ENCODE measurements at places on chromosomes 1 and 21.

- DNase-seq = no peak
These were observed 43.4 kb downstream of the NMNAT2 start for GRCh38 chr1:183374825-183375224.

GRCh38 chr1:9606948-9607347, 18.2 kb downstream of the TMEM201 start:
- no peak for DNase-seq

DNA sequence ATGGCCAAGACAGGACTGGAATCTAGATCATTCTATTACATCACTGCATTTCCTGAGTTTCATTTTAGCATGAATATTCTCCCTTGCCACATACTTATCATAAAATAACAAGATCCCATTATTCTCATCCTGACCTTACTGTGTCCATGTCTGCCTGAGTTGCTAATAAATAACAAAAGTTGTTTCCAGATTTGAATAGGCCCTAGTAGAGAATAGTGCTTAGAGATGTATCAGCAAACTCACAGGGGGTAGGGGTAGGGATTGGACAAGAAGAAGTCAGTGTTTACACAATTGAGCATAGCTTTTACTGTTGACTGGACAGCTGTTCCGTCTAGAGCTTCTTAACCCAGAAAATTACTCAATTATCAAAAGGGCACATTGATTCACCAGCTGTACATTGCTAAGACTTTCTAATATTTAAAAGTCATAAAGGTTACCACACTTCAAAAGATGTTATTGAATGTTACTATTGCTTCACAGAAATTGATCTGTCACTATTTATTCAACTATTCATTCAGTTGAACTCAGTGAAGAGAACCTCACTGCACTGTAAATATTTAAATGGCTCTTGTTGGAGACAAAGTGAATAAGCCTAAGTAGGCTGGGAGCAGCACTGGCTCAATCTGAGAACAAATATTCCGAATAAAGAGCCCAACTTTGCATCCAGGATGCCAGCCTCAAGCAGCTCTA, 121.9 kb downstream of the NRIP1 start:
- no peak for DNase-seq

DNA sequence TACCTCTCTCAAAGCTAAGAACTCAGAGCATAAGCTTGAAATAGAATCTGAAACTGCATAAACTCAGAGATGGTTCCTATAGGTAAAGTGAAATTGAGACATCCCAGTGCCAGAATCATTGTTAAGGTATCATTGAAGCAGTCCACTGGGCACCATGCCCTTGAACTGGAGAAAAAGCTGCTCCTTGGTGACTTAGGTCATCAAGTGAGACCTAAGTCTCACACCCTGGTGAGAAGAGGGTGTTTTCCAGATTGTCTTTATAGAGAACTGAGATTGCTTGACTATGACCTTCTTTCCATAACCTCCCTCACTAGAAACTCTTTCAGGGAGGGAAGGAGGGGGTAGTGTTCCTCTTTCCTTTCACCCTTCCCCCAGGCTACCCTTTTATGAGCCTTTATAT, 9.4 kb upstream of the ATP6V1G3 start:
- DNase-seq = no peak

- no peak for DNase-seq
These were observed 21.3 kb downstream of the CD247 start for GRCh38 chr1:167496797-167497619.

DNA sequence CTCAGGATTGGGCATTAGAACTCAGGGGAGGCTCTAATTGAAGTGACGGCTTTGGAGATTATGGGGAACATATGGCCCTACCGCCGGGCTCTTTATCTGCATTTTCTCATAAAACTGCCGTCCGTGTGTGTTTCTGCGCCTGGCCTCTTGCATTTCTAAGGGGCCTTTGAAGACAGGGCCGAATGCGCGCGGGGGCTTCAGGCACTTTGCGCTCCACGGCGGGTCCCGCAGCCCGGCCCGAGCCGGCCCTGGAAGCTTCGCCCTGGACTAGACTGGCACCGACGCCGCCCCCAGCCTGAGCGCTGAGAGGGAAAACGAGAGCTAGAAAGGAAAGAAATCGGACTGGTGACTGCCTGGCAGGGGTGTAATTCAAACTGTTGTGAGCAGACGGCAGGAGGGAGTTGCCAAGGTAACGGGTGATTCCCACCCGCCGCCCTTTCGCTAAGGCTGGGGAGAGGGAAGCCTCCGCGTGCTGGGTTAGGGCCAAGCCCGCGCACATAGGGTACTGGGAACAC, 120.7 kb downstream of the LMX1A start:
- DNase-seq = no peak

DNA sequence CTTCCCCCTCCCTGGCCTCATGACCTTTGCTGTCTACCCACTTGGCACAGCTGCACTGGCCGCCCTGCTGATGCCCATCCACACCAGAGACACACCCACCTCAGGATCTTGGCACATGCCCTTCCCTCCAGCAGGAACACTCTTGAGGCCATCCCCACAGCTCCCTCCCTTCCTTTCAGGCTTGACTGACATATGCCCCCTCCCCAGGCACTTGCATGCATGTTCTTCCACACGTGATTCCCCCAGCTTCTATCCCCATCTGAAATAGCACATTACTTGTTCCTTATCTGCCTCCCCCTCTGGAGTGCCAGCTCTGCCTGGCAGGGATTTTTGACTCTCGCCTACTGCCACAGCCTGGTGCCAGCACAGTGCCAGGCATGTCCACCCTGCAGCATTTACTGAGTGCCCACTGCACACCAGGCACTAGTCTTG, 98.5 kb upstream of the SLC25A33 start:
- no peak for DNase-seq

DNA sequence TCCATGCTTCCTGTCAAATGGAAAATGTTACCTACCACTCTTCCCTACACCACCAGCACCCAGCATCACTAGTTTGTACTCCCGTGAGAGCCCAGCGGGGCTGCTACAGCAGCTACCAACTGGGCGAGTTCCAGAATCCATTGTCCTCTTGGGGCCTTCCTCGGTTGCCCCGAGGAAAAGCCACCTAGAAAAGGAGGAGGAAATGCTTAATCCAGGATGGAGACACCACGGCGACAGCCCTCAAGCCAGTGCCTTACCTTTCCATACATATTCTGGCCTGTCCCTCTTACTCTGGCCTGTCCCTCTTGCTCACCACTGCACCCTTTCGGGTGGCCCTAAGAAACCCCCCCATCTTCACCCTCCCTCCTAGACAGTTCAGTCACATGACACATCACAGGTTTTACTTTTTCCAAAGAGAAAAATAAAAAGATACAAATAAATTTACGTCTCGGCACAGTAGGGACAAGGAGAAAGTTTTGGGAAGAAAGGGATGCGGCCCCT, 478 bp downstream of the RIT1 start:
- no peak for DNase-seq

DNA sequence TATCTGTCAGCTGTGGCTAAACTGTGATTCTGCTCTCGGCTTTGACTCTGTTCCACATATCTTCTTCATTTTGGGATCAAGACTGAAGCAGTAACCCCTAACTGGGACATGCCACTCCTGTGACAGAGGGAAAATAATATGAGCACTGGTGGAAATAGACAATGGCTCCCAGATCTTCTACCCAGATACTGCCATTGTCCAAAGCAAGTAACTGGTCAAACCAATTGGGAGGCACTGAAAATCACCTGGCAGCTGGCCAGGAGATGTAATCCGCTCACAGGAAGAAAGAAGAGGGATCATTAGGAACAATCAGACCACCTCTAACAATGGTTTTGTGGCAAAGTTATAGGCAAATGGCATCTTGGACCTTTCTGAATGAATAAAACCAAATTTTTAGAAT, 10.7 kb downstream of the SNX7 start:
- DNase-seq = no peak

GRCh38 chr1:206713070-206713469, 28.4 kb downstream of the MAPKAPK2 start:
- DNase-seq = no peak

GRCh38 chr1:241156231-241156965, 200.6 kb downstream of the RGS7 start:
- no peak for DNase-seq

- DNase-seq = no peak
These were observed 47.4 kb upstream of the USP25 start for GRCh38 chr21:15682186-15682895.

GRCh38 chr1:152981146-152981871, 2.6 kb upstream of the SPRR1A start:
- DNase-seq = no peak

- no peak for DNase-seq
These were observed 181.8 kb upstream of the FMN2 start for GRCh38 chr1:239909898-239910297.

DNA sequence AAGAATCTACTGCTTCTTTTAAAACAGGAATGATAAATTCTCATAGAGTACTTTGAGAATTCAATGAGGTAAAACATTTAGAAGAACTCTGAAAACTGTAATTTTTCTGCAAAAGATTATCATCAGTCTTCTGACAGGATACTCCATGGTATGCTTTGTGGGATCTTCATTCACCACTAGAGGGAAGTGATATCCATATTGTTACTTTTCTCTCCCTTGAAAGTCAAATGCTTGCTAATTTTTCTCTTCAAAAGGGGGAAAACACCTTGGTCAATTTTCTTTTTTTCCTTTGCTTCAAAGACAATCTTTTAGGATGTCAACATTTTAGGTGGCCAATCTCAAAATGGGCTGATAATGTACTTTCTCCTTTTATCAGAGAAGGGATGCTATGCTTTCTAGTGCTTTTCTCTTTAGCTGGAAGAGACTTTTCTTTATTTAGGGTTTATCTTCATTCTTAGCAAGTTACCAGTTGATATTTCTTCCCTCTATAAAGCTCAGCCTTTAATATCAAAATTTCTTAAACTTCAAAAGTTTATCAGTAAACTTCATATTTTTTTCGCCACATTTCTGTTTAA, 95.5 kb downstream of the NEGR1 start:
- DNase-seq = no peak

GRCh38 chr1:234699795-234700665, 90.1 kb upstream of the IRF2BP2 start:
- no peak for DNase-seq

DNA sequence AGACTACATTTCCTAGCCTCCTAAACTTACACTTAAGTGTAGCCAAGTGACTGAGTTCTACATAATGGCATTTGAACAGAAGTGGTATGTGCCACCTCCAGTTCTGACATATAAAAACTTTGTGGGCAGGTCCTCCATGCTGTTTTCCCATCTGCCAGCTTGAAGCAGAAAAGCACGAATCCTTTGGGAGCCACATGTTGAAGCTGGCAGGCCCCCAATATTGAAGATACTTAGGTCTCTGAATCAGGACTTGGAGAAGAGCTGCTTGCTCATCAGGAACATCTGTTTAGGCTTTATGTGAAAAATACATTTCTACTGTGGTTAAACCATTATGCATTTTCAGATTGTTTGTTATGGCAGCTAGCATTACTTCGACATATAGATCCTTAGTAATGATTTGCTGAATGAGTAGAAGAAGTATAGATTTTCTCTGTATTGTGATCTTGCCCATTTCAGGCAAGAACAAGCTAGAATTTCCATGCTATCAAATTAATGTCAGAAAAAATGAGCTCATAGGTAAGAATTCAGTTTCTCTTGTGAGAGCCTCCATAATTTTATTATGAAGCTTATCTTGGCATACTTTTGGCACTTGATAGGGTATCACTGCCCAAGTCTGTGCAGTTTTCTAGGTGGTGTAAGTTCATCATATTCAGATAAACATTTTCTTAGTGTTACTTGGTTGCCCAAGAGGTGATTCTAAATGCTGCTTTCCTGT, 68.4 kb downstream of the GDAP2 start:
- no peak for DNase-seq

DNA sequence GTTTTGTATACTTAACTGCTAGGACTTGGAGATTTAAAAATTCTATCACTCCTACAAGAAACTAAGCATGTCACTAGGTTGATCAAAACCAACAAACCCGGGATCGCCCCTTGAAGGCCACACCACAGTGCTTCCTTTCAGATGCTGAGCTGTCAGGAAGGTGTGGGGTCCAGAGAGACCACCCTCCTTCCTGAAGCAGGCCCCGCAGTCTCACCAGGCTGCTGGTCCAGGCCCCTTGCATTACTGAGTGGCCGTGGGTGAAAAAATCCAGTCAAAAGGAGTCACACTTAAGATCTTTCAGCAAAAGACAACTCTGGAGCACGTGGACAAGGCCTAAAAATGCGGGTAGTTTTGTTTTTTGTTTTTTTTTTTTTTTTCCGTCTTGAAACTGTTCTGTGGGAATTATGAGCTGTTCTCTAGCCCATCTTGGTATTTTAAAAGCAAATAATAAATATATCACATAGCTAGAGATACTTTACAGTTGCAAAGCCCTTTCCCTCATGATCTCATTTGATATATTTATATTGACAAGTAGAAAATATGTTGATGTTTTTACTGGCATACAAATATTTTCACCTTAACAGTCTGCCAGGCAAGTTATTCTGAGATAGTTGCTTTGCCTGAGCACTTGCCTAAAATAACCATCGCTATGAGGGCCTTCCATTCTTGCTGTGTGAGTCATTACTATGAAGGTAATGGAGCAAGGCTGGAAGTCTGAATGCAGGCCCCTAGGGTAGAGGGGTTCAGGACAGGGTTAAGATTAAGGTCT, 73.1 kb upstream of the EDEM3 start:
- no peak for DNase-seq

DNA sequence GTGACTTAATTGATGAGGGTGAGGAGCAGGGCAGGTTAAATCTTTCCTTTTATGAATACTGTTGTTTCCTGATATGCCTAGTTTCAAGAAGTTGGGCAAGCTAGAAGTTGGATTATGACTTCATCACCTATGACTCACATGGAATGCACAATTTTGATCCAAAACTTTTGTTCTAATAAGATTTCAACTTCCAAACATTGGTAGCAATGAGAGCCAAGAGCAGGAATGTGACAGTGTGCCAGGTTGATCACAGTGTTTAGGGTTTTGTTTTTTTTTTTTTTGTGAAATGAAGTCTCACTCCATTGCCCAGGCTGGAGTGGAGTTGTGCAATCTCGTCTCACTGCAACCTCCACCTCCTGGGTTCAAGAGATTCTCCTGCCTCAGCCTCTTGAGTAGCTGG, 349.4 kb downstream of the DUSP10 start:
- DNase-seq = no peak

GRCh38 chr1:185644531-185644930, 89.7 kb upstream of the HMCN1 start:
- no peak for DNase-seq

Data from activated CD8-positive, alpha-beta memory T cell treated with anti-CD3 and anti-CD28 coated beads for 48 hours (primary cell).